Hepatocyte (in vitro differentiated cells): ENCODE measurements at places on chromosomes 11 and 22. TPM values are rescaled to one million over a fixed set of nuclear protein-coding genes. Genes with fewer than 3 reads are reported as not detected.

ST3GAL4 gene
- total RNA-seq: 25.2 and 31.5 TPM in 2 replicates

NKAPD1 gene
- total RNA-seq: 21.2 and 24.6 TPM in 2 replicates

PANX3 gene
- not detected in 2 replicates for total RNA-seq

C11orf97 gene
- total RNA-seq: not detected in 2 replicates

HEPN1 gene
- not detected in 2 replicates for total RNA-seq

PGR gene
- 0.28 and 0.50 TPM in 2 replicates for total RNA-seq

NFAM1 gene
- 0.16 and 0.53 TPM in 2 replicates for total RNA-seq

BRSK2 gene
- 4.7 and 6.8 TPM in 2 replicates for total RNA-seq

C1QTNF5 gene
- total RNA-seq: 12.5 and 13.7 TPM in 2 replicates

SULT4A1 gene
- total RNA-seq: 0.60 and 1.1 TPM in 2 replicates

LRRC32 gene
- total RNA-seq: 14.7 and 25.5 TPM in 2 replicates

CD3G gene
- total RNA-seq: 0.50 and 1.1 TPM in 2 replicates

TMEM191C gene
- 5.9 and 13.4 TPM in 2 replicates for total RNA-seq
